ENCODE measurements at places on chromosomes 6 and 20.

- DNase-seq: no peak
Measured at GRCh38 chr6:49915035-49915434, 48.7 kb upstream of the CRISP1 start.

DNA sequence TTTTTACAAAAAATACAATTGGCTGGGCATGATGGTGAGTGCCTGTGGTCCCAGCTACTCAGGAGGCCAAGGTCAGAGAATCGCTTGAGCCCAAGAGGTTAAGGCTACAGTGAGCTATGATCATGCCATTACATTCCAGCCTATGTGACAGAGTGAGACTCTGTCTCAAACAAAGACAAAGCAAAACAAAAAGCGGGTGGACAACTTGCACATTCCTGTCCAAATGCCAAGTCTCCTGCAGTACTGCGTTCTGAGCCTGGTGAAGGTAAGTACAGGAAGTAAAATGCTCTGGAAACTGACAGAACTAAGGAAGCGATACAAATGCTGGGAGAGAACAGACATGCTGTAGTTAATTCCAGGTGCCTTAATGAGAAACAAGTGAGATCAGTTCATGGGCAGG lies 20.4 kb upstream of the TMEM242 start:
- no peak for DNase-seq

DNA sequence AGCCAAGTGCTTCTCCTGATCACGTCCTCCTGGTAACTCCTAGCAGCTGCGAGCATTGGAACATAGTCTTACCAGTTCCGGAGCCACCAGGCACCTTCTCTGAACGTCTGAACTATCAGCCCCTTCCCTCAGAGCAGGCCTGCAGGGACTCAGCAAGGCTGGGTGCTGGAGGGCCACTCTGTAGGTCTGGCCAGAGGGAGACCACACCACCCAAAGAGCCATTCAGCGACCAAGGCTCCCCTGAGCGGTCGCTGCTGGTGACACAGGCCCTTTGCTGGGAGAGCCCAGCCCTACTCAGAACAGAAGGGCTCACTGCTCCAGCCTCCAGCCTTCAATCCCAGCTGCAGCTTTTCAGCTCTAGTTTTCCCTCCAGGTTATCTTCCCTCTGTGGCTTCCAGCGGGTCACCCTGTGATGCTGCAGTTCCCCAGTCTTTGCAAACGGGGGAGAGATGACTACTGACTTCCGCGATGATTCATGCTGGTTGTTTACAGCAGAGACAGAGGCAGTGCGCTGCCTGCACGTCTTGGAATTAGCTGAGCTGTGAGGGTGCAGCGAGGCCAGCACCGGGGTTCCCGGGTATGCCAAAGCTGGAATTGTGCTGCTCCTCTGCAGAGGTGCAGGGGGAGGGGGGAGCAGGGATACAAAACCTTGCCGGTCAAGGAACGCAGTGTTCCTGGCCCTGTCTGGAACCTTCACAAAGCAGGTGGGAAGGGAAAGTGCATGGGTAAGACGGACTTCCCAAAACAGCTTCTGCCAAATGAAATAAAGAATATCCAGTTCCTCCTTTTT lies 161.4 kb downstream of the LY86 start:
- DNase-seq: peak; percentile 90

DNA sequence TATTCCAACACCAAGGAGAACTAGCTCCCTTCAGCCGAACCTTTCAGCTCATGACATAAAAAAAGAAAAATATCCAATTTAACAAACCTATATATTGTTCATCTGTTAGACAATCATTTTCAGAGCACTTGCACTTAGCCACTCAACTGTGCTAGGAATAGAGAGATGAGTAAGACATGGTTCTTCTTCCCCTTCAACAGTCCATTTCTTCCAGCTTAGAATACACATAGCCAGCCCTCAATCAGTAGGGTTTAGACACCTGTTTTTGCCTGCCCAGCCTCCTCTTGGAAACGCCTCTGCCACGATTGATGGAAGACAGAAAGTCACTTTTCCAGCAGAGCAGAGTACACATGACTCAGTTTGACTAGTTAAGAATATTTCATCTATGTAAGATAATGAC lies 21.8 kb downstream of the ADNP start:
- no peak for DNase-seq

DNA sequence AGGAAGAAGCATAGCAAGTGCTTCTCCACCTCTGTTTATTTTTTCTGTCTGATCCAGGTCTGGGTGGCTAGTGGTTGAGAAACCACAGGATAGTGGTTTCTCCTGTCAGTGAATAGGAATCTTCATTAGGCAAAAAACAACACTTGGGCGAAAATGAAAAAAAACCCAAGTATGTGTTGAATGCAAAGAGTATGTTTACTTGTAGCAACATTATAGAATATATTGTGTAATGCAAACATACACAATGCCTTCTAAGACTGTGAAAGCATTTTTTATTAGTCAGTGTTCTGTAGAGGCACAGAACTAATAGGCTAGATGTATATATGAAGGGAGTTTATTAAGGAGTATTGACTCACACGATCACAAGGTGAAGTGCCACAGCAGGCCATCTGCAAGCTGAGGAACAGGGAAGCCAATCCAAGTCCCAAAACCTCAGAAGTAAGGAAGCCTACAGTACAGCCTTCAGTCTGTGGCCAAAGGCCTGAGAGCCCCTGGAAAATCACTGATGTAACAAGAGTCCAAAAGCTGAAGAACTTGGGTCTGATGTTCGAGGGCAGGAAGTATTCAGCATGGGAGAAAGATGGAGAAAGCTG lies 111.1 kb downstream of the UST start:
- no peak for DNase-seq

DNA sequence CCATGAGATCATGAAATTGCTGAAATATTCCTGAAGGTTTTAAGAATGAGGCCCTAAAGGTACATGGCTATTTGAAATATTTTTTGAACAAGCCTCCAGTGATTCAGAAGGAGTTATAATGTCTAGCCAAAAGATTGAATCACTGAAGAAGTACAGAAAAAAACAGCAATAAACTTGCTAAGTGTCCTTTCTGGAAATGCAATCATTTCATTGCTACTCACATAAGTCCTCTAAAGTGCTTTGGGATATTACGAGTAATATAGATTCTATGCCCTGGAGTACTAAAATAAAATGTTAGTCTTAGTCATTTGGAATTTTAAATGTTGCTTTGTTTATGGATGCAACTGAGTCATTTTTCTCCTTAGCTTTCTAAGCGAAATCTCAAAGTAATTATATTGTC lies 32.7 kb downstream of the CENPW start:
- DNase-seq: no peak

DNA sequence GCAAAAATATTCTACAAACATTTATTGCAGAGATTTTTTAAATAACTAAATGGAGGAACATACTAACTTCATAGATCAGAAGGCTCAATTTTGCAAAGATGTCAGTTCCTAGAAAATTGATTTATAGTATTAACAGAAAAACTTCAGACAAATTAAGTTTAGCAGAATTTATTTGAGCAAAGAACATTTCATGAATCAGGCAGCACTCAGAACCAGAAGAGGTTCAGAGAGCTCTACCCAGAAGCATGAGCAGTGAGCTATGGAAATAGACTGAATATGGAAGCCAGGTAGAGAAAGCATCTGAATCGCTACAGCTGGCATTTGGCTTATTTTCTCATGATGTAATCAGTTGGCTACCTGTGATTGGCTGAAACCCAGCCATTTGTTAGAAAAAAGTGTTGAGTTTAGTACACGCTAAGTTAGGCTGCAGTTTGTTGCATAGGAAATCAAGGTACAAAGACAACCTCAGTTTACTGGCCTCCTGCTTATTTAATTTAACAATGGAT lies 174.5 kb upstream of the TAB2 start:
- DNase-seq: no peak

DNA sequence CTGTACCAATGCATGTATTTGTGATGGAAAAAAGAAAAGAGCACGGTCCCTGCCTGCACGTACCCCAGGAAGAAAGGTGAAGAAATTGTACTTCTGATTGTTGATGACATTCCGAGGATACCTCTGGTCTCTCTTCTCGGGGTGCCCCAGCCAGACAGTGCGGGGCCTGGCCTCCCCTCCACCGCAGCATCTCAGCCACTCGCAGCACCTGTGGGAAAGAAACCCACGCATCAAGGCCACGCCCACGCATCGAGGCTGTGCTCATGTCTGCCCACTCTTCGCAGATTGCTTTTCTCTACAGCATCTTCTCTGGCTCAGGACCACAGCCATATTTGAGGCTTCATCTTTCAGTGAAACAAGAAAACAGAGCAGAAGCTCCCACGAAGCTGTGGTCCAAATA lies 38.4 kb downstream of the ATP9A start:
- DNase-seq: no peak

- no peak for DNase-seq
Measured at GRCh38 chr6:13378669-13379590, 50.6 kb upstream of the TBC1D7 start.

GRCh38 chr20:19913927-19914614 lies 103.1 kb upstream of the NAA20 start:
- DNase-seq: peak; percentile 75

GRCh38 chr20:61583356-61583755 lies 331.3 kb downstream of the CDH4 start:
- no peak for DNase-seq

- no peak for DNase-seq
Measured at GRCh38 chr20:53668992-53669391, 75.4 kb upstream of the ZNF217 start.

DNA sequence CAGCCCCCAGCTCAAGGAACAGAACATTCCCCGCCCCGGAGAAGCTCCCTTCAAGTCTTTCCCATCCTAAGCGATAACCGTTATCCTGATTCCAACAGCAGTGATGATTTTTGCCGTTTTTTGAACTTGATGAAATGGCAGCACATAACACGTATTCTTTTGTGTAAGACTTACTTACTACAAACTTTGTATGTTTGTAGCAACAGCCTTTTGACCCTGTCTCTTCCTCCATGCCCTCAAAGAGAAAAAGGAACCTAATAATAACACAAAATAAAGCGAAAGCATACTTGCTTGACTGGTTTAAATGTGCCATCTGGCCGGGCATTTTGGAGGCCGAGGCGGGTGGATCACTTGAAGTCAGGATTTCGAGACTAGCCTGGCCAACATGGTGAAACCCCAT lies 26.4 kb upstream of the SLC9A8 start:
- no peak for DNase-seq

DNA sequence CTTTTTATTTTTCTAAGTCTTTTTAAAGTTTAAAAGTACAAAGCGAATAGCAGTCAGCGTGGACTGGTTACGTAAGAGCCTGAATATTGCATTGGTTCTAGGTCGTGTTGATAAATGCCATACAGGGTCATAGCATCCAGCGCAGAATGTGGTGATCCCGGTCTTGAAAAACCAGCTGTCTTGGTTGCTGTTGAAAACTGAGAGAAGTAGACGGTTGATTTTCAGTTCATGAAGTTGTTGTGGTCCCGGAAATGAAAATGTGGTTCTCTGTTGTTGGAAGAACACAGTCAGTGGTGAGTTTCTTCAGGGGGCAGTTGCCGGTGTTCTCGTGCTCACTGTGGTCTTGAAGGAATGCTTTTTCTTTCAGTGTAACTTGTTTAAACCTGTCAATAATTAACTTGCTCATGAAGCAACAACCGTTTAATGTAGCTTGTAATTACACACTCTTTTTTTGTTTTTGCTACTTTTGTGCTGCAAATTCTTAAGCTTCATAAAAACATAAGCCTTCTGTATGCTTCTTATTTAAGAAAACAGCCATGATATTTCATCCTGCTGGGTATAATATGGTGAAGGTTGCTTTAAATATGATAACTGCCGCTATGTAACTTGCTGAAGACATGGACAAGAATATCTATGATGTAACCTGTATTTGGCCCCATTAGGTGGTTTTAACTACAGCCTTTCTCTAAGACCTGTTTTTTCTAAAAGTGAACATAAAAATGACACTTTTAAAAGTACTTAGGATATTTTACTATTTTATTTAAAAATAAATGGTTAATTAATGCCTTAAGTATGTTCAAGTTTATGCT lies 64.8 kb upstream of the KIF25 start:
- no peak for DNase-seq

DNA sequence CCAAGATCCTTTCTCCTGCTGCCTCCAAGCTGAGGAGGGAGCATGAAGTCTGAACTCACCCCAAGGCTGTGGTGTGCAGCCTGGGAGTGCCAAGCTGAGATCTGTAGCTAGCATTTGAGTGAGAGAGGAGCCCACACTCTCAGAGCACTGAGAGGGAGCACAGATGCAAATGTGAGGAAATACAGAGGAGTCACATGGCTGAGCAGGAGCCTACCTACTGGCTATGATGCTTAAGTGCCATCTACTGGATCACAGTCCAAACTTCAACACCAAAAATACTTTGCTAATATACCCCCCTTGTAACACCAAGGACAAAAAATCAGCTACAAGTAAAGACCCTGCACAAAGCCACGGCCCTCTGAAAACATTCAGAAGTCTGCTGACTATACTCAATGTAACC lies 94.4 kb upstream of the IMPG1 start:
- DNase-seq: no peak

- no peak for DNase-seq
Measured at GRCh38 chr6:74654296-74654695, 551.6 kb downstream of the COL12A1 start.

DNA sequence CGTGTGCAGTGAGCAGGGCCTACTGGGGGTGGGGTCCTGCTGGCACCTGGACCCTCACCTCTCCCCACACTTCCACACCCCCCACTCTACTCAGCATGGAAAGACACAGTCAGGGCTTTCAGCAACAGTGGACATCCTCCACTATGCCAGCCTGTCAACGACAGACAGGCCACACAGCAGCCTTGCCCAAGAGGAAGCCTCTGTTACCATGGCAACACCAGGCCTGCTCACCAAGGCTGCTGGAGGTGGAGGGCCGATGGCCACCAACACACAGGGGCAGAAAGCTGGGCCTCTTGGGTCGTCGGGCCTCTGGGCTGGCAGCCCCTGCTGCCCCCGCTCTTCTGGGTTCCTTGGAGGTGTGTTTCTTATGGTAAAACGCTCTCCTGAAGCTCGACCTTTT lies 13.6 kb downstream of the BNIP5 start:
- peak; percentile 25 for DNase-seq

DNA sequence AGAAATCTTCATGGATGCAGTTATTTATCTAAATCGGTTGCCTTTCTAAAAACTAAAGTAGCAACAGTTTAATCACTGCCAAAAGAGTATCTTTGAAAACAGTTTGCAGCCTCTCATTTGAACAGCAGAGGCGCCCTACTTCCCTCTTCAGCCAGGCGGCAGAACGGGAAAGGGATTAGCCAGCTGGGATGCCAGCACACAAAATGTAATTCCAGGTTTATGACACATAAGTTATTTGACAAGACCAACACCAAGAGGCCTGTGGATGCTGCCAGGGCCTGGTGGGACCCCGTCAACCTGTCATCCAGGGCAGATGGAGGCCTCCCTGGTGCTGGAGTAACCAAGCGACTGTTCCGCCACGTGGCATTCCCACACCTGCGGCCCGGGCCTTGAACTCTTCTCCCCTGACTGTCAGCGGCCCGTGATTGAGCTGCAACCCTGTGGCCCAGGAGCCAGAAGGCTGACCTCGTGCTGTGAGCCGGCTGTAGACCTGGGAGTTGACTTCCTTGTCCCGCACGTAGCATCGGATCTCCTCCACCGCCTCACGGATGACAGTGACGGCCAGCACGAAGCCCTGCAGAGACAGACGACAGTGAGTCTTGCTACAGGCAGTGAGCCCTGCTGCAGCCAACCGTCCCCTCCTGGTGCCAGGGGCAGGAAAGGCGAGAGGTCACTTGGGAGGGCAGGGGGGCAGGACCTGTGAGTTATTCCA lies 55.5 kb downstream of the ATP9A start:
- peak; percentile 46 for DNase-seq
